OCI-M1 (cell line): ENCODE measurements at places on chromosomes 3 and 15.
A peak's percentile ranks its signal among the peaks of the same experiment; 100 is the strongest.

DNA sequence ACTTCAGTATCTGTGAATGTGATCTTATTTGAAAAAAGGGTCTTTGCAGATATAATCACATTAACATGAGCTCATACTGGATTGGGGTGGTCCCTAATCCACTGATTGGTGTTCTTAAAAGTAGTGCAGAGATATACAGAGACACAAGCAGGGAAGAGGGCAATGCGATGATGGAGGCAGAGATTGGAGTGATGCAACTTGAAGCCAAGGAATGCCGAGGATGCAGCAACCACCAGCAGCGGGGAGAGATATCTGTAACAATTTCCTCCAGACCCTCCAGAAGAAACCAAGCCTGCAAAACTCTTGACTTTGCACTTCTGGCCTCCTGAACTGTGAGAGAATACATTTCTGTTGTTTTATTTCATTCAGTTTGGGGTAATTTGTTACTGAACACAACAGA is 171.0 kb upstream of the MBNL1 start:
- no peak for DNase-seq

DNA sequence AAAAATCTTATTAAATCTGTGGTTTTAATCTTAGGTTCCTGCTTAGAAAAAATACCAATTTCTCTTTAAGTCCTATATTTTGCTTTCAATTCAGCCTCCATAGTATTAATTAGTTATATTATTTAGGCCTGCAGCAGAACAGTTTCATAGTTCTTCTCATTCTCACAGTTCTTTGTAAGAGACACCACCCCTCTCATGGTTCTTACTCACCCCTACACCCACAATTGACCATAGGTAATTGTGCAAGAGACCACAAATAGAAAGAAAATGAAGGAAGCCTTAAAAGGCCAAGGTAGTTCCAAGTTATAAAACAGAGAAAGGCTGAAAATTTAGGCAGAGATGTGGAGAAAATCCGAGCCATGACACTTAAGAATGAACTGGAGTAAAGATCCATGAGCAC is 415.3 kb downstream of the TIGIT start:
- DNase-seq = peak; percentile 48

DNA sequence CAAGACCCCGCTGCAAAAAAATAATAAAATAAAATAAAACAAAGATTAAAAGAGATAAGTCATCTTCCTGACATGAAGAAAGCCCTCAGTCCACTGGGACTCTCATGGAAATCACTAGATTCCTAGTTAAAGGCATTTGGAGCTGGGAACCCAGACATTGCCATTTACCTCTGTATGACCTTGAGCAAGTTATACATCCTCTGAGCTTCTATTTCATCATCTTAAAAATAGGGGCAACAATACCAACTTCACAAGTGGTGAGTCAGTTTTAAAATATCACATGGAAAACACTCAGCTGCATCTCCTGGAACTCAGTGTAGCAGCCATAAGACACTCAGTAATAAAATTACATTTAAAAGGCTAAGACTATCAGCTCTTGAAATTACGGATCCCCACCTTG is 334.8 kb downstream of the ERC2 start:
- no peak for DNase-seq

- DNase-seq = no peak
Measured at GRCh38 chr3:197713477-197713822, 23.3 kb downstream of the RUBCN start.

GRCh38 chr3:162534431-162534830 is 1037.8 kb downstream of the OTOL1 start:
- DNase-seq = no peak

DNA sequence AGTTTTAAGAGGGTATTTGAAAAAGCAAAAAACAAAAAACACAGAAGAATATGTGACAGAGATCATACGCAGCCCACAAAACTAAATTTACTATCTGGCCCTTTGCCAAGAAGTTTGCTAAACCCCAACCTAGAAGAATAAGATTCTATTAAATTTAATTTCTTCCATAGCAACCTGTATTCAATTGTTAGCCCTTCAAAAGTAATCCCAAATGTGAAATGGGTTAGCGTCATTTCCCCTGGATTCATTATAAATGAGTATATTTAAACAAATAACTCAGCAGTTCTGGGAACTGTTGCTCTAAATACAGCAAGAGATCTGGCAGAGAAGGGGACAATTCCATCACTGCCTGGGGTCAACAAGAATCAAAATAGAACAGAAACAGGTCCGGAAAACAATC is 56.8 kb downstream of the CERS3 start:
- no peak for DNase-seq

DNA sequence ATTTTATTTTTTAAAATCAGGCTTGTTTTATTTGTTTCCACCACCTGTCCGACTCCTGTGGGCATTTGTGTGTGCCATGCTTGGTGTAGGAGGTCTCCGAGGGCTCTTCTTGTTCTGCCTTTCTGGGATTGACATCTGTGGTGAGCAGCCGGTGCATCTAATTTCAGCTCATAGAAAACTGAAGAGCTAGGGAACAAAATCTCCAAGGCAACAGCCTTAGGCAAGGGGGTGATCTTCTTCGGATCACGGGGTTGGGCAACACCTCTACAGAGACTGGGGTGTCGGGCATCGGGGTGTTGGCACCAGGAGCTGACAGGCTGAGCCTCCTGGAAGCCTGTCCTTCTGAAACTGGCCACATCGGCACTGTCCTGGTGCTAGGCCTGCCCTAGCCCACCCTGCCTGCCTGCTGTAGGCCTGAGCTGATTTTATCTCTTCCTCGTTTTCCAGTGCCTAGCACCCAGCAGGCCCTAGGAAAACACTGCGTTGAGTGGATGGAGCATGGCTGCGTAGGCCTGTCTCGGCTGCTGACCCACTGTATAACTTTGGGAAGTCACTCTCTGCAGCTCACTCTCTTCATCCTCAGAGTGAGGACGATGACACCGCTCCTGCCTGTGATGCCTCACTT is 10.3 kb downstream of the CHCHD6 start:
- DNase-seq = no peak

GRCh38 chr15:87312221-87312620 is 944.3 kb downstream of the NTRK3 start:
- no peak for DNase-seq

DNA sequence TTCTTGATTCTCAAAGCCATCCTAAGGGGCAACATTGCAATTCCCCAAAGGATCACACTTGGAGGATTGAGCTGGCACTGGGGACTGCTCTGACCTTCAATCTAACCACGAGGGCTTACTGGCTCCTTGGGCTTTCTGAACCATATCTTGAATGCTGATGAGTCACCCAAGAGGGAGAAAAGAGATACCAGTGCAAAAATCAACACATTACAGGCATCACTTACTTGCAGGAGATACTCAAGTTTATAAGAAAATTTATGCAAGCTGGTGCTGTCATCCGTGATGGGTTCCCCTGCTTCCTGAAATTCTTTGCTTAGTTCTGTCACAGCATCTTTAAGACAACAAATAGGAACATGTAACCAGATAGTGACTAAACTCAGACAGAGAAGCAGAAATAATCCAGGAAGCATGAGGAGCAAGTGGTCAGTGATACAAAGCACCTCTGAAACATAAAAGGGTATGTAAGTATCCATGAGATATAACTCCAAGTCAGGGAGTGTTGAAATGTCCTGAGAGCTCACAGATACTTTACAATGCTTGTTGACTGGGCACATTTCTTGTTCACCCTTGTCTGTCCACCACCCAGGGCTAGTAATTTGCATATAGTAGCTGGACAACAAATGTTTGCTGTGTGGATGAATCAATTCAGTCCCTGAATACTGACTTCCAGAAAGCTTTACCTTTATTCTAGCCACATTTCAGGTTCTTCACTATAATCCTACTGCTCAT is 14.1 kb downstream of the FYCO1 start:
- peak; percentile 17 for DNase-seq

DNA sequence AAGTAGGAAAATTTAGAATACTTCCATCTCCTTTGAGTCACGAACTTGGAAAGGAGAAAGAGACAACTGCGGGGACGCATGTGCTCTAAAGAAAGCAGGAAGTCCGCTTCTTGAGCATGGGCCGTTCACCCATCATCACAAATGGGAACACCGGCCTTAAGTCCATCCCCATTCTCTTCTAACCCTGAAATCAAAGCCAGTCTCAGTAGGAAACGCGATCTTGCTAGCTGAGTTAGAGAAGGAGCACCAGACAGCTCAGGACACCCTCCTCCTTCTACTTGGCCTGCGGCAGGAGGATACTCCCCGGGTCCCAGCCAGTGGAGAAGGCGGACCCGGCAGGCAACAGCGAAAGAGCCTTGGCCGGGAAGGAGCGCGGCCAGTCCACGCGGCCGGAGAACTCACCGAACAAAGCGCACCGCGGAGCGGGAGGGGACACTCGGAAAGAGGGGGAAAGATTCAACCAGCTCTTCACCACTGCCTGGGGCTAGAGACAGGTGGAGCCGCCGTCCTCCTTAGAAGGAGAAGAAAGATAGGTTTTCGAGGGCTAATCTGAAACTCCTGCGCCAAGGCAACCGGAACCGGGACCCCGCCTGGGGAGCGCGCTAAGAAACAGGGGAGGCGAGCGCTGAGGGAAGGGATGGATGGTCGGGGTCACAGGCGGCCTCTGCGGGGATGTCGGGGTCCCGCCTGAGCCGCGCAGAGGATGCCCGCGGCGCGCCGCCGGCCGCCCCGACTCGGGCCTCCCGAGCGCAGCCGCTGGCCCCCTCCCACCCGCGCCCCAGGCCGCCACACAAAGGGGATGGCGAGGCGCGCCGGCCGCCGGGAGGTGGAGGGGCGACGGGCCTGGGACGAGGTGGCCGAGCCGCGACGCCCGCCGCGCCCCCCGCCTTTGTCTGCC is 818 bp downstream of the SLC4A7 start:
- DNase-seq = peak; percentile 57

GRCh38 chr15:68700455-68701123 is 120.1 kb downstream of the ANP32A start:
- DNase-seq = no peak

DNA sequence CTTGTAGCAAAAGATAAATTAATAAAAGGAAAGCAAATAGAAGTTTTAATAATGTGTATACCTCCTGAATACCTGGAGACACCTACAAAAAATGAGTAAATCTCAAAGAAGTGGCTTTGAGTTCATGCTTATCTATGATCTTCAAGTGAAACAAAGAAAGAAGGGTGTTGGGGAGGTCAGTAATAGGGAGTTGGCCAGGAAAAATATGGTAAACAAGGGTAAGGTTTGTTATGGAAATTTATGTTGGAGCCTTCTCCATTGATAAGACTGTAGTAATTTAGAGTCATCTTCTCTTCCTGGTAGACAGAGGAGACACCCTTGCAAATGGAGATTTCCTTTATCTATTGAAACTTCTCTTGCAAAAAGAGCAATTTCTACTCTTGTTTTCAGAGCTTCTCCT is 6.6 kb upstream of the CCR8 start:
- DNase-seq = peak; percentile 41
